Effector CD4-positive, alpha-beta T cell (primary cell): ENCODE measurements at places on chromosomes 11 and 22.

GRCh38 chr11:112470355-112470754 is 209.7 kb upstream of the PLET1 start:
- DNase-seq: no peak

GRCh38 chr22:47201186-47201995 is 438.9 kb downstream of the TBC1D22A start:
- no peak for DNase-seq

DNA sequence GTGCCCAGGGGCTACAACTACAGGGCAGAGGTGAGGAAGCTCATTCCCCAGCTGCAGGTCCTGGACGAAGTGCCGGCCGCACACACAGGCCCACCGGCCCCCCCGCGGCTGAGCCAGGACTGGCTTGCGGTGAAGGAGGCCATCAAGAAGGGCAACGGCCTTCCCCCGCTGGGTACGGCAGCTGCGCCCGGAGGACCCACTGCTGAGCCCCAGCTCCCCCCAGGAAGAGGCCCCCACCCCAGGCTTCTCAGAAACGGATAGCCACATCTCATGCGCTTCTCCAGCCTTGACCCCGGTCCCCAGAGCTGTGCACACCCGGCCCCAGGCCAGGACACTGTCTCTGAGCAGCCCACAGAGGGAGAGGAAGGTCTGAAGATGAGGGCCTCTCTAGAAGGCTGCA is 9.4 kb downstream of the LMNTD2 start:
- no peak for DNase-seq

DNA sequence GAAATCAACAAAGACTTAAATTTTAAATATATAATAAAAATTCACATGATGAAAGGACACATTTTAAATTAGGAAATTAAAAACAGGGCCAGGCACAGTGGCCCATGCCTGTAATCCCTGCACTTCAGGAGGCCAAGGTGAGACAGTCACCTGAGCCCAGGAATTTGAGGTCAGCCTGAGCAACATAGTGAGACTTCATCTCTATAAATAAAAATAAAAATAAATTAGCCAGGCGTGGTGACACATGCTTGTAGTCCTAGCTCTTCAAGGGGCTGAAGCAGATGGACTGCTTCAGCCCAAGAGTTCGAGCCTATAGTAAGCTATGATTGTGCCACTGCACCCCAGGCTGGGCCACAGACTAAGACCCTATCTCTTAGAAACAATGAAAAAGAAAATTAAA is 29.3 kb downstream of the RRAS2 start:
- DNase-seq: no peak

DNA sequence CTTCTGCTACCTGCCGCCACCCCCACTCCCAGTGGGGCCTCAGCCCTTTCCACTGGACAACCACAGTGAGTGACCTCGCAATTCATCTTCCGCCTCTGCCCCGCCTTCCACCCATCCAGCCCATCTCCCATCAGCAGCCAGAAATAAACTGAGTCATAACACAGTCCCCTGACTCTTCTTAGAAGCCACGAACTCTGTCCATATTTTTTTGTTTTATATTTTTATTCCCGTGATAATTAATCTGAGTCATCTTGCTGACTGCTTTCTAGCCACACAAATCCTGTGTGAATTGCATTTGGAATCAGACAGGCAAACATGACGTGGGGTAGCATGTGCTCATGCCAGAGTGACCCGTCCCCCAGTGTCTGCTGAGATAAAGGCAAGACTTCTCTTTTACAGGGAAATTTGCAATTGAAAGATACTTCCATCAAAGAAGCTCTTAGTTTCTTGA is 7.0 kb downstream of the FADD start:
- no peak for DNase-seq

- no peak for DNase-seq
These were observed 1001.7 kb downstream of the BRD1 start for GRCh38 chr22:48825802-48826520.

DNA sequence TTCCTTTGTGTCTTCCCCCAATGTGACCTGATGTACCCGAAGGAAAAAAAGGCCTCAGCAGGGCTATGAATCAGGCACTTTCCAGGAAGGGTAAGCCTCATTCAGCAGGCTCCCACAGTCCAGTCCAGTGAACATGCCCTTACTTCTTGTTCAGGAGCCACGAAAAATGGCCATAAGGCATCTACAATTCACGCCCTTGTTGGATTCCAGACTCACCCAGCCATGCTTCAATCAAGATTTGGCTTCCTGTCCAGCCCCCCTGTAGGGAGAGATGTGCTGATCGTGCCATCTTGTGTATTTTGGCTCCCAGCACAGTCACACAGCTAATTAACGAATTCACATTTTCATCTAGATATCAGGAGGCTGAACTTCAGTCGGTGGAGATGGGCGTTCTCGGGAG is 9.9 kb upstream of the KCNJ5 start:
- no peak for DNase-seq

- DNase-seq: no peak
These were observed 168.2 kb downstream of the NCAM1 start for GRCh38 chr11:113129261-113129992.

- DNase-seq: no peak
These were observed 66.9 kb downstream of the BCR start for GRCh38 chr22:23246982-23247766.

DNA sequence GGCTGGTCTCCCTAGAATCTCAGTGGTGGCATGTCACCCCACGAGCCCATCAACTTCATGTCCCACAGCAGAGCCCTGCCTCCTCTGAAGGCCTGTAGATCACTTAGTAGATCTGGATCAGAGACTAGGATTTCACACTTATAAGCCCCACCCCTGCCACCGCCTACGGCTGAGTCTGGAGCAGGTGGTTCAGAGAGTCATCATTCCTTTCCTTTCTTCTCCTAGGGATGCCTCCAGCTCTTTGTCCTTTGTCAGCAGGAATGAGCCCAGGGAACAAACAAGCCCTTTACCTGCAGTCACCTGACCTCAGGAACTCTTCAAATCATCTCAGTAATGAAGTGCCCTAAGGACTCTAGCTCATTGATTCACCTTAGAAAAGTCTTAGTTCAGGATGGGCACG is 37.8 kb downstream of the SCGB1A1 start:
- no peak for DNase-seq

- no peak for DNase-seq
These were observed 451.3 kb upstream of the KIRREL3 start for GRCh38 chr11:127451861-127452260.

- DNase-seq: no peak
These were observed 5.2 kb downstream of the RASSF7 start for GRCh38 chr11:565921-566509.

DNA sequence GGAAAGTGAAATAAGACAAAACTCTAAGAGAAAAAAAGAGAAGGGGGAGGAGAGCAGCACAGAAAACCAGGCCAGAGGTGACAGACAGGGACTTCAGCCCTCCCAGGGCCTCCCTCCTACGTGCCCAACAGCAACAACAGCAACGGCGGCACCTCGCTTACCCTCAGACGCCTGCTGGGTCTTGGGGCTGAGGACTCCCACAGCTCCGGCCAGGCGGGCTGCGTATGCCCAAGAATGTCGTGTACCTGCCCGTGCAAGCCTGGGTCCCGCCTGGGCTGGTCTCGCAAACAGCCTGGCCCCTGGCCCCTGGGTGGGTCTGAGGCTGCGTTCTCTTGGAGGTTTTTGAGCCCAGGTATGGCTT is 30.5 kb downstream of the ARAP1 start:
- peak; percentile 29 for DNase-seq

- DNase-seq: no peak
These were observed 7.6 kb downstream of the PSMD13 start for GRCh38 chr11:244376-244775.

- no peak for DNase-seq
These were observed 11.8 kb downstream of the PRDM11 start for GRCh38 chr11:45158210-45158731.

DNA sequence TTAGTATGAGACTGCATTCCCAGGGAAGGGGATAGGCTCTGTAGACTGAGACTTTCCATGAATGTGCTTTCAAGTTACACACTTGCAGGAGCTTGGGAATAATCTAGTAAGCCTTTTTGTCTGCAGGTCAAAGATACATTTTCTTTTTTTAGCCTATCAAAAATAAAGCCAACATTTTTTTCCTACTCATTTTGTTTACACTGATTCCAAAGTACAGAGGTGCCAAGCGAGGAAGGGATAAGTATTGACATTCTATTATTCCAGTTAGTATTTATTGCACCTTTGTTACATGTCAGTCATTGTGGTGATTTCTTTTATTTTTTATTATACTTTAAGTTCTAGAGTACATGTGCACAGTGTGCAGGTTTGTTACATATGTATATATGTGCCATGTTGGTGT is 413.0 kb upstream of the CHORDC1 start:
- DNase-seq: no peak

- no peak for DNase-seq
These were observed 32.8 kb upstream of the YPEL1 start for GRCh38 chr22:21768435-21768834.

DNA sequence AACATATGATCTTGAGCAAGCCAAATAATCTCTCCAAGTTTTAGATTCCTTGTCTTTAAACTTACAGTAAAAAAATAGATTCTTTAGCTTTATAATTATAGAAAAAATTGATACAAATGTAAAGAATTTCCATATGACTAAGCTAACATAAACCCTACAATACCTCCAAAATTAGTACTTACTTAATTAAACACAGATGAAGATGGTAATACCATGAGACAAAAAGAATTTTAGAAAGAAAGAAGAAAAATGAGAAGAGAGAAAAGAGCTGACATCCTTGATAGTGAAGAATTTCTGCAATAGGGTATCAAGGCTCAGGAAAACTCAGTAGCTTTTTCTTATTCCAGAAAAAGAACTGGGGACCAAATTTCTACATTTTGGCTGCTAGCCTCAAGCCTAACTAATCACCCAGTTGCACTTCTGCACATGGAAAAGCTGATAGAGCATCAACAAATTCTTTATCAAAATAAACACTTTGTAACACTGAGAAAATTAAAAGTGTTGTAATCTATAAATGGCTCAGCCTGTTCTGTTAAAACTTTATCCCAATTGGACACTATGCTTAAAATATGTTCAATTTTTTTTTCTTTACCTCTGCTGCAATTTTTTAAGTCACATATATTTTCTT is 24.7 kb upstream of the SOX6 start:
- no peak for DNase-seq

- no peak for DNase-seq
These were observed 1253.3 kb downstream of the TBC1D22A start for GRCh38 chr22:48015701-48016100.
